ENCODE measurements at places on chromosomes 5 and 9.

GRCh38 chr9:79759460-79759859, 187.7 kb downstream of the TLE4 start:
- no peak for DNase-seq

DNA sequence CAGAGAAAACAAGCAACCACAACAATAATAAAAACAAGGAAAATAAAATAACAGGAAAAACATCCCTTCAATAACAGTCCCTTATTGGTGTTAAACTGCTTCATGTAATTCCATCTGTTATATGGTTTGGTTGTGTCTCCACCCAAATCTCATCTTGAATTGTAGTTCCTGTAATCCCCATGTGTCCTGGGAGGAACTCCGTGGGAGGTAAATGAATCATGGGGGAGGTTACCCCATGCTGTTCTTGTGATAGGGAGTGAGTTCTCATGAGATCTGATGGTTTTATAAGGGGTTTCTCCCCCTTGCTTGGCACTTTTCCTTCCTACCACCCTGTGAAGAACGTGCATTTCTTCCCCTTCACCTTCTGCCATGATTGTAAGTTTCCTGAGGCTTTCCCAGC, 369.8 kb downstream of the TMEM232 start:
- DNase-seq: no peak

DNA sequence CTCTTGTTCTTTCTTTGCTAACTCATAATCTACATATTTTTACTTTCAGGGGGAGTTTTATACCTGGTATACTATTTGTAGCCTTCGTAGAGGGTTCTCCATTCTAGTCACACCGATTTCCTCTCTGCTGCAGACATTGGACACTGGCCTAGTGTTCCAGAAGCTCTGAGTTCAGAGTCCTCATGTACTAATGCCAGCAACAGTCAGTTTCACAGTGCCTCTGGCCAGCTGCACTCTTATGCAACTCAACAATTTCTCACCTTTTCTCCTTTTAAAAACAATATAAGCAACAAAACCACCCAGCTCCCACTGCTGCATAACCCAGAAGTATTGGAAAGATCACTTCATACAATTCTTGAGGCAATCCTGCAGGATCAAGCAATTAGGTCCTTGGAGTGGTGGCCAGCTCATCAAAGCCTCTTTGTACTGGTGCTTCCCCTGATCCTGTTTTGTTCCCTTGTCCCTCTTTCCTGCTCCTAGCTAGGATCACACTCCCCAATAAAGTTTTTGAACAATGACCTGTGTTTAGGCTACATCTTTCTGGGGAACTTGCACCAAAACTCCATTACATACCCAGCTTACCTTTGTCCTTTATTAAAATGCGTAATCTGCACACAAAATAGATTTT, 98.1 kb upstream of the TUT7 start:
- no peak for DNase-seq

DNA sequence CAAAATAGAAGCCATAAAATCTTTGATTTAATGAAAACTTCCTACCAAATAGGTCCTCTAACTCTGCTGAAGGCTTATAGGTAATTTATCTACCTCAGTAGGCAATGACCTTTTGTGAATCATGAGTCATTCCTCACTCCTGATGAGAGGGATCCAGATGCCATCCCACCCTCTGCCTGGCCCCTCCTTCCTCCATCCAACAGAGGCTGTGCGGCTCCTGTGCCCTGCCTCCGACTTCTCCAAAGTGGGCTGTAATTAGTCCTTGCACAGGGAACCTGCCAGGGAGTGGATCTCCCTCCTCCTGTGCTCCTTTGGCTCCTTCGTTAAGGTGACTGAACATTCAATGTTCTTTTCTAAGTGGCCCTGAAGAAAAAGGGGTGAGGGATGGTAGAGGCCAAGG, 213.9 kb upstream of the TBCA start:
- DNase-seq: no peak

DNA sequence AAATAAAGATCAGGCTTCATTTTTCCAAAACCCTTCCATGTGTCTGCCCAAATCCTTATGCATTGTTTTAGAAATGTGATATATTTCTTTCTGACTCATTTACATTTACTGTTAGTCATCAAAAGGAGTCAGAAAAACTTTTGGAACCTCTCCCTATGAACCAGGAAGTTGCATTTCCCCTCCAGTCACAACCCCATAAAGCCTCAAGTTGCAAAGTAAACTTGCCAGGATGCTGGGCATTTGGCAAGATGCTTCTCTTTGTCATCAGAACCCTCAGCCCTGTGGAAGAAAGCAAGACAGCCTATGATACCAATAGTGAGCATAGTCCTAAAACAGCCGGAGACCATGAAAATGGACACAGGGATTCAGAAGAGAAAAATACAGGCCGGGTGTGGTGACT, 84.2 kb downstream of the MUSK start:
- peak; percentile 74 for DNase-seq

GRCh38 chr5:36240779-36241630, 720 bp downstream of the NADK2 start:
- DNase-seq: no peak

GRCh38 chr9:25936031-25936430, 257.8 kb upstream of the TUSC1 start:
- no peak for DNase-seq

DNA sequence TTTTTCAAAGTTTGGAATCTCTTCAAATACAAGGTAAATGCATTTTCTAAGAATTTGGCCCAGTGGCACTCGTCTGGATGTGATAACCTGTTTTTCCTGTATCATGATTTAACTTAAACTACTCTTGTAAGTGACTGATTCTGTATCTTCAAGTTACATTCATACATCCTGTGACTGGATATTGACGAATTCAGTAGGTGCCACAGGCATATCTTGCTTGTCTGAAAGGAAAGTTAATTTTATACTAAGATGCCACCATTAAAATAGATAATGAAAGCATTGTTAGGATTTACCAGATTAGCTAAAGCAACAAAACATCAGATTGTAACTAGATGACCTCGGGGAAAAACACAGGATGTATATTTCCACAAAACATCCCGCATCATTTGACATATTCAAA, 175.3 kb upstream of the ZNF608 start:
- no peak for DNase-seq

DNA sequence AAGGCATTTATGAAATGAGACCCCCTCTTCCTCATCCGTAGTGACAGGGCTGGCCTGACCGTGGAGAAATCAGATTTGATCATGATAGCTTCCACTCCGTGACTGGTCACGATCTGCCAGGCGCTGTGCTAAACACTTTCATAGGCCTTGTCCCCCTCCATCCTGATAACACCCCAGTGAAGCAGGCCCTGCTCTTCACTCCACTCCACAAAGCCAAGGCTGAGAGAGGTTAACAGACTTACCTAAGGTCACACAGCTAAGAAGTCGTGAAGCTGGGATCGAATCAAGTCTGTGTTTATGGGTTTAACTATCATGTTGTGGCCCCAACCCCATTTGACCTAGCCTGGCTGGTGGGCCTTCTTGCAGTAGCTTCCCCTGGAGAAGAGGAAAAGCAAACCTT, 53.3 kb upstream of the IL17B start:
- no peak for DNase-seq

- DNase-seq: no peak
Measured at GRCh38 chr5:175617447-175617846, 40.4 kb upstream of the HRH2 start.

- DNase-seq: no peak
Measured at GRCh38 chr9:89574309-89574708, 30.5 kb upstream of the GADD45G start.

DNA sequence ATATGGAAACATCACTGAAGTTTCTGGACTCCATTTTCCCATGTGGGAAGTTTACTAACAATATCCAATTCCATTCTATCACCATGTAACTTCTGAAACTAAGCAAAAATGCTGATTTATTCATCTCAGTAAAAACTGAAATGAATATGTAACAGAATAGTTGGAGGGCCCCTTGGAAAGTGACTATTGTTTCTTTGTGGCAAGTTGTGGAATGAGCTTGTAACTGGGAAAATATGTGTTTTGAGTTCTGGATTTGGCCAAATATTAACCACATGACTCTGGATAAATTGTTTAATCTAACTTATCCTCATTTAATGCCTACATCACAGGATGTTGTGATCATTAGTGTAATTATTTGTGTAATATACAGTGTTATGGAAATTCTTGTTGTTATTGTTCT, 619.3 kb downstream of the TLE4 start:
- no peak for DNase-seq

- DNase-seq: no peak
Measured at GRCh38 chr5:139131921-139132432, 66.2 kb downstream of the SIL1 start.

DNA sequence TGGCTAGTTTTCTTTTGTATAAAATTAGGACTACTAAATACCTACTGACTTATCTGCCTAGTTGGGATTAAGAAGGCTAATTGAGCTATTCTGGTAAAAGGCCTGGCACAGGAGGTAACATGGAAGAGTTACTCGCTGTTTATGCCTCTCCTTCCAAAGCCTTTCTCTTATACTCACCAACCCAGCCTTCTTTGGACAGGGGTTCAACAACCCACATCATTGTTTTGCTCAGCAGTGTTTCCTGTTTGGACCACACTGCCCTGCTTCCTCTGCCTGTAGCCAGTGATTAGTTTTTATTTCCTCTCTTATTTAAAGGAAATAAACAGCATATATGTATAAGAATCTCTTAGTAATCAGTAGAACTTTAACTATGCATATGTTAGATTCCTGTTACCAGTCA, 85.1 kb upstream of the TLX3 start:
- DNase-seq: no peak

GRCh38 chr5:179343719-179344430, 1.4 kb downstream of the ADAMTS2 start:
- no peak for DNase-seq

GRCh38 chr5:180083529-180084060, 12.0 kb upstream of the RNF130 start:
- DNase-seq: no peak

DNA sequence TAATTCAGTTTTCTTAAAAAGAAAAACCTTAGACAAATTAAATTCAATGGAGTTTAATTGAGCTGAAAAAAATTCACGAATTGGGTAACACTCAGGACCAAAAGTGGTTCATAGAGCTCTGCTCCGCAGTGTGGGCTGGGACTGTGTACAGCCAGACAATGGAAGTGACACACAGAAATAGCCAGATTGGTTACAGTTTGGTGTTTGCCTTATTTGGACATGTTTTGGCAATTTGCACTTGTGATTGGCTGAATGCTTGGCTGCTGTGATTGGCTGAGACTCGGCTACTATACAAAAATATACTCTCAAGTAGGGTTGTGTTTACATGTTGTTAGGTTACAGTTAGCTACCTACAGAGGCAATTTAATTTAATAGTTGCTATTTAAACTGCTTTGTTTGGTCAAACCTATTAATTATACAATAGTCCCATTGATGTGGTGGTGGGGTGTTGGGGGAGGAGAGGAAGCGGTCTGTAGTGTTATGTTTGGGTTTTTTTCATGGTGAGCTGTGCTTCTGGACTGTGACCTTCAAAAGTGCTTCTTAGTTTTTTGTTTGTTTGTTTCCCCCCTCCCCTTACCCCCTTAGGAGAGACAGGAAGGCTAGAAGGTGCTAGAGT, 95.2 kb downstream of the CNTLN start:
- no peak for DNase-seq

DNA sequence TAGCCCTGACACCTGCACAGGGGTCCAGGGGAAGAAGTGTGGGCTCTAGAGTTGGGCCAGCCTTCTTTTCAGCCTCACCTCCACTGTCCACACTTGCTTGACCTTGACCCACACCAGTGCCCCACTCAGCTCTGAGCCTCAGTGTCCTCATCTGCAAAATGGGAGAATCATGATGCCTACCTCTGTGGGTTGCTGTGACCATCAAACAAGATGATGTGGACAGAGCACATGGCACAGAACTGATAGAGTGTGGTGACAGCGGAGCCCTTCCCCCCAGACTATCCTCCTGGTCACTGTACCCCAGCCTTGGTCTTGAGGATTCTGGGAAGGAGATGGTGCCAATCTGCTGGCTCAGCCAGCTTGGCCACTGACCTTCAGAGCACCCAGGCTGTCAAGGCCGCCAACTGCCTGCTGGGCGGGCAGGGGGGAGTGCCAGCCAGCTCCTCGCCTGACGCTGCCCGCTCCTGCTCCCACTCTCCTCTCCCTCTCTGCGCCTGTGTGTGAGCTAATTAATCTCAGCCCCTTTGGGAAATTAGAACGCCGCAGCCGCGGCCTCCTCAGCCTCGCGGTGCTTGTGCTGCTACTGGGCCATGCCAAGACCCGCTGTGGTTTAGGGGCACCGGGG, 16.7 kb downstream of the CXXC5 start:
- no peak for DNase-seq

DNA sequence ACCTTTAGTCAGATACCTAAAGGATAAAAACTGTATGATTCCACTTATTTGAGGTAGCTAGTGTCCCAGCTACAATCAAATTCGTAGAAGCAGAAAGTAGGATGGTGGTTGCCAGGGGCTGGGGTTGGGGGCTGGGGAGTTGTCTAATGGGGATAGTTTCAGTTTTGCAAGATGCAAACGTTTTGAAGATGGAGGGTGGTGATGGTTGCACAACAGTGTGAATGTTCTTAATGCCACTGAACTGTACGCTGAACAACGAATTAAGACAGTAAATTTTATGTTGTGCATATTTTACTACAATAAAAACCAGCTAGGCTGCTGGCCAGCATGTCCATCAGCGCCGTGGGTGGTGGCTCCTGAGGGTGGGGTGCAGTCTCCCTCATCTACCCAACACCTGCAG, 137.8 kb downstream of the GADD45G start:
- no peak for DNase-seq

DNA sequence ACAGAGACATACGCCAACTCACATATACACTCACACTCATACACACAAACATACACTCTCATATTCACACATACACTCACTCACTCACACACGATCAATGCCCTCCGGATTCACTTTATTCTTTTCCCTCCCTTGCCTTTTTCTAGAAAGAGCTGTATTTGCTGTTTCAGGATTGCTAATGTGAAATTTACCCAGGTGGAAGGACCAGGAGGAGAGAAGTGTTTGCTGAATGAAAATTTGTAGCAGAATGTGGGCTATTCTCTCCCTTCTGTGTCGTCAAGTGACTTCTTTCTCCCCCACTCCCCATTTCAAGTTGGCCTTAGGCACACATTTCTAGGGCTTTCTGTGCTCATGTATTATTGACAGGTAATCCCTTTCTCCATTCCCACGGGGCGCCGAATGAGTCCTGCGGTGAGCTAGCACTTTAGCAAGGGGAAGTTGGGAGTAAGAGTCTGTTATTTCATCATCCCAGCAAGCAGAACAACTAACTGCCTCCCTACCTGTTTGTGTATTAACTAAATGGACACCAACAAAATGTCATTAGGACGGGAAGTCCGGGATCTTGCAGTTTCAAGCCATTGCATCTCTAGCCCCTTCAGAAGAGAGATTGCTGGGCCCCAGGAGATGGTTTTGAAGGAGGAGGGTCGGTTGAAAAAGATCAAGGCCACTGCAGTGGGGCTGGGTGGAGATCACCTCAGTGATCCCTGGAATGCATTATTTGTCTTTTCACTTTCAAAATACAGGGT, 97.1 kb upstream of the TAF11L2 start:
- no peak for DNase-seq

All from pulmonary artery endothelial cell (primary cell).